ENCODE measurements at places on chromosomes 2 and 18.

GRCh38 chr2:205651719-205652118 is 30.6 kb upstream of the NRP2 start:
- DNase-seq: no peak

GRCh38 chr2:38394903-38395341 is 17.8 kb upstream of the ATL2 start:
- no peak for DNase-seq

DNA sequence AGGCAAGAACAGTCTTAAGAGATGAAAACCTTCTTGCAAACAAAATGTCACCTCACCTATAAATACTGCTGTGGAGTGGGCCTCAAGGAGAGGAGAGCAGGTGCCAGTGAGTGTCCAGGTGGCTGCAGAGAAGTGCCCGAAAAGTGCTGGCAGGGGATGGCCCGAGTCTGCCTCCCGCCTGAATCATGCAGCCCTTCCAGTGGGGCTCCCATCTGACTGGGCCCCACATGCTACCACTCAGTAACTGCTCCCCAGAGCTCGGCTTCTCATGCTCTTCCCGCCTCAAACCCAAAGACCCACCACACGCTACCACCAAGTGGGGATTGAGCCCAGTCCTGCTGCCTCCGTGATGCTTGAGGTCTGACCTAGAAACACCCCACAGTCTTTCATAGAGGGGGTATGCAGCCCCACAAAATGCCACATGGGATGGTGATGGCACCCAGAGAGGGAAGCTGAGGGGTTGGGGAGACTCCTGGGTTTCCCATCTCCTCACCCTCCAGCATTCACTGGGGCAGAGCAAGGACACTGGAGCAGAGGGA is 7.4 kb downstream of the HS6ST1 start:
- no peak for DNase-seq

DNA sequence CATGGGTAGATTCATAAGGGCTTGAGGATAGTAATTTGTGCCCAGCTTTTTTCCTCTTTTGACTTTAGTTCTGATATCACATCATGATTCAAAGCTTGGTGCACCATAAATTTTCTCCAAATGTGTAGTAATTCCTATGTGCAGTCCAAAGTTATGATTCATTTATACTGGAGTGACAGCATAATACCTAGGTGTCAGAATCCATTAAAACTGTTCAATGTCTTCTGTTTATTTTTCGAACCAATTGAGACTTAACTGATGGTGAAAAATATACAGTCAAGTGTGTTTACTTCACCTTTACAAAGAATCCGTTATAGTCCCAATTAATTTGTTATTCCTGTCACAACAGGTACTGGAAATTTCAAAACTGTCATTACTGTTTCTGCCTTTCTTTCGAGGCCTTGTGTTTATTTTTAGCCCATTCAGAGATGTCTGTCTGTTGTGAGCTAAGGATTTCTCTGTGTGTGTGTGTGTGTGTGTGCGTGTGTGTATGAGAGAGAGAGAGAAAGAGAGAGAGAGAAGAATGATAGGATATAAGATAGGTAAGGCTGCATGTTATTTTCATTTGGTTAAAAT is 389.7 kb upstream of the ATP5MC3 start:
- DNase-seq: no peak

DNA sequence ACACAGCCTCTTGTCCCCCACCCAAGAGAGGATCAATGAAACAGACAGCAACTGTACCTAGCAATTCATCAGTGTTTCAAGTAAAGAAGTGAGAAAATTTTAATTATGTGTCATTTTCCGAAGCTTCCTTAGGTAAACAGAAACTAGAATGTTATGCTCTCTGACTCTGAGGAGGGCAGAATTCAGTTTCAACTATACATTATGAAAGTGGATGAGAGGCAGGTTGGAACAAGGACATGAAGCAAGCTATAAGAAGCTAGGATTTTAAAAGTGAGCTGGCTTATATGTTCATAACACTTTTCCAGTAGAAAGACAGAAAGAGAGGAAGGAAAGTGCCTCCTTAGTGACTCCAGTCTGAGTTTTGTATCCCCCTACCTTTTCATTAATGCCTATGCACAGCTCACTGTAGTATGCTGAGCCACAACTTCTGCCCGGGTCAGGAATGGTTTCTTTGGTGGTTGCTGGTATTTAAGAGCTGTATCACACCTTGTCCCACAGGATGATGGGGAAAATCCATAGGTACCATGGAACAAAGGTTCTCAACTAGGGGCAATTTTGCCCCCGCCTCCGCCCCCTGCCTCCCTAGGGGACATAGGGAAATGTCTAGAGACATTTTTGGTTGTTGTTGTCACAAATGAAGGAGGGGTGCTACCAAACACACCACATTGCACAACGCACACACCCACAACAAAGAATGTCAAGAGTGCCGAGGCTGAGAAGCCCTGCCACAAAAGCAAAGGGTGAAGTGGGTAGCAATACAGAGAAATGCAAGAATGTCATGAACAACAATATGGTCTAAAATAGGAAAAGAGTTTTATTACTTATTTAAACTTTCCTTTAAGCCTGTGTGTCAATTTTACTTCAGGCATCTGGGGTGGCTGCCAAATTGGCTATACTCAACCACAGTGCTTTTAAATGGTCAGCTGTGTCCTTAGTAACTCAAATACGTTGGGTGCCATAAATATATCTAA is 161.0 kb upstream of the ZFP36L2 start:
- DNase-seq: no peak

- no peak for DNase-seq
Observed at GRCh38 chr18:40382197-40382596, 1572.8 kb upstream of the PIK3C3 start.

DNA sequence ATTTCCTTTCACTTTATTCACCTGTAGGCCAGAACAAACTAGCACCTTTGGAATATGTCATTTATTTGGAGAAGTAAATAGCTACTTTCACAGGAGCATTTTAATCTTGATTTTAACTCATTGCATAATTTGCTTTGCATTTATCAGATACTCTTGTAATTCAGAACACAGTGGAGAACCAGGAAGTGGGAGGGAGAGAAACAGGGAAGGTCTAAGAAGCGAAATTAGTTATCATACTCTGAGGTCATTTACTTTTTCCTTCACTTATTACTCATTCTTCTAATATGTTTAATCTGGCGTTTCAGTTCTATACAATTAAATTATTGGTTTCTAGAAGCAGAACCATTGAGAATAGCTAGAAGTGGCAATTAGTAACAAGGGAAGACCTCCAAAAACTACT is 20.7 kb downstream of the RBM44 start:
- DNase-seq: no peak

DNA sequence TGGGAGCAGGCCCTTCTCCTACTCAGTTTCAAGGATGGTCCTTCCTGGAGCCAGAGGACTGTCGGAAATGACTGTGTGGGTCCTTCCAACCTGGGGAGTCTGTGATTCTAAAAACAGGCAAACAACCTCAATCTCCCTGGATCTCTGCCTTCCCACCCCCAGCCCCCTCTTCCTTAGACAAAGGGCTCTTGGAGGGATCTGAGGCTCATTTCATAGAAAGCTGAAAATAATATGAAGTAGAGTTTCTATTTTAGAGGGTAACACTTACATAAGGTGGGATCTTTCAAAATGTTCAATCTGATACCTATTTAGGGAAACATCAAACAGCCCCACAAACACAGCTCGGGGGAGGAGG is 69.4 kb downstream of the RHOB start:
- no peak for DNase-seq

DNA sequence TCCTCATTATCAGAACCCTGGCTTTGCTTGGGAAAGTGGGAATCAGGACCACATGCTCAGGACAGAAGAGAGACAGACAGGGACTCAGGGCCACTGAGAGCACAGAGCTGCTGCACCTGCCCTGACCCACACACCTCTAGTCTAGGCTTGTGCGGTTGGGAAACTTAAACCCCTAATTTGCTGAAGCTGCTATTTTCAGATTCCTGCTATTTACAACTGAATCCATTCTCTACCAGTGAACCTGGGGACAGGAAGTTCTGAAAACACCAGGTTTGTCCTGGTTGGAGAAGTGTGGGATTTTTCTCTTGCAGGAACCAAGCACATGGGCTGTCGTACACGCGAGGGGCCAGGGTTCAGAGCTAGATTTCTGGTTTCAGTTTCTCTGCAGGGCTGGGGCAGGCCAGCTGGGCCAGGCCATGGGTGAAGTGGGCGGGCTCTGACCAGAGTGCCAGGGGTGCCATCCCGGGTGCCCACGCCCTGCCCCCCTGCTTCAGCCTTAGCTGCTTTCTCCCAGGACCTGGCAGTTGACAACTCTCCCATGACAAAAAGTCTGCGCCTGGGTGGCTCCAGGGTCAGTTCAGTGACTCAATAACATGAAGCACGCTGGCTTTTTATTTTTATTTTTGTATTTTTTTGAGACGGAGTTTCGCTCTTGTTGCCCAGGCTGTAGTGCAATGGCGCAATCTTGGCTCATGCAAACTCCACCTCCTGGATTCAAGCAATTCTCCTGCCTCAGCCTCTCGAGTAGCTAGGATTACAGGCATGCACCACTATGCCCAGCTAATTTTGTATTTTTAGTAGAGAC is 51.3 kb upstream of the SLC1A4 start:
- no peak for DNase-seq

DNA sequence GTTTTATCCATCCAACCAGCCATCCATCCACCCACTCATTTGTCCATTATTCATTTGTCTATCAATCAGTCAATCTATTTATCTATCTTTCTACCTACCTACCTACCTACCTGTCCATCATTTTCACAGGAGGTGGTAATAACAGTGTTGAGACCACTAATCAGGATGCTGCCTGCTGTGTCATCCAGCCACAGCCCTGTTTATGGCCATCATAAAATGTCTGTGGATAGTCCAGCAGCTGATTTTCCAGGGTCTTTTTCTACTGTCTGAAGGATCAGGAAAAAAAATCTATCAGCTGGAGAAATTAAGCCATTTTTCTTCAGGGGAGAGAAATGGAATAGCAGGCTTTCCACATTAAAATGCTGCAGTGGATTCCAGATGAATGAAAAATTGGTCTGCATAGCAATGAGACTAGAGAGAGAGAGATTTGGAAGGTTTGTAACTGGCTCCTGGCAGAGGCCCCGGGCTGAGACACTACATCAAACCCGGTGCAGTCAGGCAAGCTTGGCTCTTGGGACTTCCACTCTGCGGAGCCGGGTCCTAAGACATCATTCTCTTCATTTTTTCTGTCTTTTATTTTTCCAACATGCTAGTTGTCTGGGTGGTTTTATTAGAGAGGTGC is 33.0 kb upstream of the BOD1L2 start:
- DNase-seq: no peak

DNA sequence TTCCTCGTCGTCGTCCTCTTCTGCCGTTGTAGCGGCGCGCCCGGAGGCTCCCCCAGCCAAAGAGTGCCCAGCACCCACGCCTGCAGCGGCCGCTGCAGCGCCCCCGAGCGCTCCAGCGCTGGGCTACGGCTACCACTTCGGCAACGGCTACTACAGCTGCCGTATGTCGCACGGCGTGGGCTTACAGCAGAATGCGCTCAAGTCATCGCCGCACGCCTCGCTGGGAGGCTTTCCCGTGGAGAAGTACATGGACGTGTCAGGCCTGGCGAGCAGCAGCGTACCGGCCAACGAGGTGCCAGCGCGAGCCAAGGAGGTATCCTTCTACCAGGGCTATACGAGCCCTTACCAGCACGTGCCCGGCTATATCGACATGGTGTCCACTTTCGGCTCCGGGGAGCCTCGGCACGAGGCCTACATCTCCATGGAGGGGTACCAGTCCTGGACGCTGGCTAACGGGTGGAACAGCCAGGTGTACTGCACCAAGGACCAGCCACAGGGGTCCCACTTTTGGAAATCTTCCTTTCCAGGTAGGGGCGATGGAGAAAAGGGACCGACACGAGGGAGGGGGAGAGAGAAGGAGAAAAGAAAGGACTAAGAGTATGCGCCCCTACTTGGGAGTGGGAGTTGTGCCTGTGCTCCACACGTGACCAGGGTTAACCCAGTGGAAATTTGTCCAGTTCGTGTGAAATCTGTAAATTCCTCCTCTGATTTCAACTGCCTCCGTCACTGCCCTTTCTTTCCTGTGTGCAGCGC is 800 bp downstream of the HOXD13 start:
- no peak for DNase-seq
